ENCODE measurements at places on chromosomes 12 and 14.

DNA sequence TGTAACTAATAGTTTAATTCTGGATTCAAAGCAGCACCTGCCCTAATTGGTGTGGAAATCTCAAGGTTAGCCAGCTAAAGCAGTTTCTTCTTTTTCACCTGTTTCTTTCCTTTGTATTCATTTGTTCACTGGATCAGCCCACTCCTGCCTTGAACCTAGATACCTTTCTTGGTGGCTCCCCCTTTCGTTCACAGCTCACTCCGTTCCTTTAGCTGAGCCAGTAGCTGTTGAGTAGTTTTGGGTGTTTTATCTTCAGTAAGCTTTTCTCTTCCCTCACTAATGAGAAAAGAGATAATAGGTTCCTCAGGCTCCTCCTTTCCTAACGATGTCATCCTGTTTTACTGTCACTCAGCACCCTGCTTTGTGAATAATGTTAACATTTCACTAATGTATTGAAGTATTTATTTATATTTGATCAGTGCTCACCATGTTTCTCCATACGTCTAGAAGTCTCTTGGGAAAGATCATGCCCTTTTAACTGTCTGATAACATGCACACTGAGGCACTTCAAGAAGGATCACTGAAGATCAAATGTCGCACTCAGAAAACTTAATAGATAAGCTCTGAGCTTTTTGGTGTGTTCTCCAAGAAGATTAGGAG is 121.1 kb downstream of the TGFB3 start:
- no peak for DNase-seq

DNA sequence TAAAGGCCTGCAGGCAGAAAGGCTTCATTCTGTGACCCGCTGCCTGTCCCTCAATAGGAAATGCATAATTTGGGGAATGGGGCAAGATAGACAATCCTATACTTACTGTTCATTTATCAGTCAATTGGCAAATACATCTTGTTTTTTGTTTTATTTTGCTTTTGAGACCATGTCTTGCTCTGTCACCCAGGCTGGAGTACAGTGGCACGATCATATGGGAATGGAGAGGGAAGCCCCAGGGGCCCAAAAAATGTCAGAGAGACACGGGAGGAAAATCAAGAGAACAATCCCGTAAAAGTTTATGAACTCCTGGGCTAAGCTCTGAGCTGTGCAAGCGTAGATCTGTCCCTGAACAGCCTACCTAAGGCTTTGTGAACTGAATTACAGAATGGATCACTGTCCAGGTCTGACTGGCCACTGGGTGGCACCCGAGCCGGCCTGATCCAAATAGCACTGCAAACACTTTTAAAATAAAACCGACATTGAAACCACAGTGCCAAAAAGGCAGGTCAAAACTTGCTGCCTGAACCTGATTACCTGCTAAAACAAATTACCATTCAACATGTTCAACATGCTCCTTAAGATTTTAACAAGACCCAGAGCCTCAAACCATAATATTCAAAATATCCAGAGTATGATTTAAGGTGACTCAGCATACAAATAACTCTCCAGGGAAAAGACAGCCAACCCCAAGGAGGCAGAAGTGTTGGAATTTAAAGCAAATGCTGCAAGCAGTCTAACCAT is 11.8 kb downstream of the COPS7A start:
- DNase-seq = no peak

DNA sequence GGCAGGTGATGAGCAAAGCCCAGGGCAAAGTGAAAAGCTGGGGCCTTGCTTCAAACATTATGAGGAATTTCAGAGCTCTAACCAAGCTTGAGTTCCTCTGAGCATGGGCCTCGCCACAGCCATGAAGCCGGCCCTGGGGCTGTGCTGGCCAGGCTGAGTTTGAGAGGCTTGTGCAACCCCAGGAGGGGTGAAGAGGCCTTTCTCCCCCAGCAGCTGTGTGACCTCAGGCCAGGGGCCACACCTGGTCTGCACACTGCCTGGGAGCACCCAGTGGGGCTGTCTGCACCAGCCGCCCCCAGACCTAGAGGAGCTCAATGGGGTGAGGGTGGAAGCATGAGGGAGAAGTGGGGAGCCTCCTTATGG is 204.9 kb upstream of the C14orf180 start:
- no peak for DNase-seq

DNA sequence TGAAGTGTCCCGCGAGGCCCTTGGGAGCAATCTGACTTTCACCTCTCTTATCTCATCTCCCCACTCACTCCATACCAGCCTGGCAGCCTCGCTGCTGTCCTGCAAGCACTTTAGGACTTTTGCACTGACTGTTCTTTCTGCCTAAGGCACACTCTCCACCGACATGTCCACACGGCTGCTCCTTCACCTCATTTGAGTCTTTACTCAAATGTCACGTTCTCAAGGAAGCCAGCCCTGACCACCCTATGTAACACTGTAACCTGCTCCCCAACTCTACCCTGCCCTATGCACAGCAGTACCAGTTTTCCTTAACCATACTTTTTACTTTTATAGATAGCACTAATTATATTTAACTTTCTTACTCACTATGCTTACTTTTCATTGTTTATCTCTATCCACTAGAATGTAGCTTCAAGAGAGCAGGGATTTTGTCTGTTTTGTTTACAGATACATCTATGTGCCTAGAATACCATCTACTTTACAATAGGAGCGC is 32.0 kb downstream of the PRKD1 start:
- no peak for DNase-seq

DNA sequence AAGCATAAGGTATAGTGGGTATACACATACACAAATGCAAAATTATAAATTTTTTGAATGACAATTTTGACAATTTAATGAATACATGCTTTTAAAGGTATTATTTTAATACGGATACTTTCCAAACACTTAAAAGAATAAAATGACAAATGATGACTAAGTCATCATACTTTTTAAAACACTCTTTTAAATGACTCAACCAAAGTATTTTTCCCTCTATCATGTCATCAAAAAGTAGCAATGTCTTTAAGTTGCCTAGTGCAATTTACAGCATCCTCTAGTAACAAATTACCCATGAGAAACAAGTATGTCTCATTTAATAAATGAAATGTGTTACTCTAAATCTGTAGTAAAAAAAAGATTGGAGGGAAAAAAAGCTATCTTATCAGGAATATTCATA is 73.3 kb downstream of the RPS6KA5 start:
- no peak for DNase-seq

GRCh38 chr14:29458547-29458946 is 469.1 kb downstream of the PRKD1 start:
- DNase-seq = no peak

- DNase-seq = no peak
Measured at GRCh38 chr12:6215932-6216494, 15.8 kb downstream of the CD9 start.

DNA sequence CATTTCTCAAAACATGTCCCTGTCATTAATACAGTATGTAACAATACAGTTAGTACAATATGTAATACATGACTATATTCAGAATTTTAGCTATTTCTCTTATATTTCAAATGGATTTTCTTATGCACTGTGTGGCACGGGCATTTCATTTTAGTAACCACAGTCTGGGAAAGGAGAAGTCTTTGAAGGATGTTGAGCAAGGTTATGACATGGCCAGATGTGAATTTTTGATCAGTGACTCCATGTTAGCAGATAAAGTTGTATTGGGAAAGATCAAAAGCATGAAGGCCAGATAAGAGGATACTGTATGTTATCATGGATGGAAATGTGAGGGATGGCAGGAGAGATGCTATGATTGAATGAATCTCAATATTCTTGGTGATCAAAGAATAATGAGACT is 285.2 kb downstream of the NAV3 start:
- no peak for DNase-seq

DNA sequence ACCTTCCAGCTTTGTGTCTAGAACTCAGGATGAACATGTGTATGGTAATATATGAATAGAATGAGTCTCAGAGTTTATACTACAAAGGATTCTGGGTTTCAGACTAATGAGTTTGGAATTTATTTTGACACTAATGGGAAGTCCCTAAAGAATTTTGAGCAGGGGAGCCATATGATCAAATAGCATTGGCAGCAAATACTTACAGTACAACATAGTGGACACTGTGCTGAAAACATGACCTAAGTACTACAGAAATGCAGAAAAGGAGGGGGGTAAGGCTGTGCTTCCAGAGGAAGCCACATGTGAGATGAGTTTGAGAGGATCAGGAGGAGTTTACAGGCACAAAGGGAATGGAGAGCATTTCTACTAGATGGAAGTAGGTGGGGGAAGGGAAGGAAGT is 225.8 kb downstream of the C12orf42 start:
- DNase-seq = no peak

All from T-helper 17 cell (primary cell).